Amygdala (tissue), 56 donors: ENCODE measurements at places on chromosomes 12 and 14.

DNA sequence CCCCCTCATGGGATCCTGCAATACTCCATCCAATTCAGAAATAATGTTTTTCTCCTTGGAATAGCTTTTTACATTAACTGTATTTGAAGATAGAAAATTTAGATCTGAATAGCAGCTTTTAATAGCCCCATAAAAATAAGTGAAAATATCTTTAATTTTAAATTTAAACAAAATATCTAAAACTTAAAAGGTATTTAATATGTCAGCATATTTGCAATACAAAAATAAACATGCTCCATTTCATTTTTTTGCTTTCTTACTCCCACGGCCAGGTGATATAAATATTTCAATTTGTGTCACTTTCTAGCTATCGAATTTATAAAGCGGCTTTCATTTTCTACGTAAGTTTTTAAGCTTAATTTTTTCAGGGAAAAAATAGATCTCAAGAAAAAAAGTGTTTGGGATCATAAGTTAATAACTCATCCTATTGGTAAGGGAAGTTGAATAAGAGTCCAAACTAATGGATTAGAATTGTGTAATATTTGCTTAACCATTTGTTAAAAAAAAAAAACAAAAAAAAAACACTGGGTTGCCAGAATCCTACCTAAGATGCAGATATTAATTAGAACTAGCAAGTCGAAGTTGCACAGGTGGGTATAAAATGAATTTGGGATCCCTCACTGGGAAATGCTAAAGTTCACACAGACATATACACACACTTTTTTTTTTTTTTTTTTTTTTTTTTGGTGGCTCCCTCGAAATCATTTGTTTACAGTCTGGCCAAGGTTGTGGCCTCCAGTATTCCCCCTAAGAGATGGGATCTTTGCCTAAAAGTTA lies 47.6 kb downstream of the PPP2R5C start:
- DNase-seq, result no peak

- no peak for DNase-seq
Measured at GRCh38 chr14:56741325-56741724, 69.0 kb downstream of the OTX2 start.

GRCh38 chr12:52971679-52972329 lies 22.9 kb downstream of the KRT18 start:
- no peak for DNase-seq

- DNase-seq, result no peak
Measured at GRCh38 chr14:72443991-72444441, 449.9 kb downstream of the DPF3 start.

DNA sequence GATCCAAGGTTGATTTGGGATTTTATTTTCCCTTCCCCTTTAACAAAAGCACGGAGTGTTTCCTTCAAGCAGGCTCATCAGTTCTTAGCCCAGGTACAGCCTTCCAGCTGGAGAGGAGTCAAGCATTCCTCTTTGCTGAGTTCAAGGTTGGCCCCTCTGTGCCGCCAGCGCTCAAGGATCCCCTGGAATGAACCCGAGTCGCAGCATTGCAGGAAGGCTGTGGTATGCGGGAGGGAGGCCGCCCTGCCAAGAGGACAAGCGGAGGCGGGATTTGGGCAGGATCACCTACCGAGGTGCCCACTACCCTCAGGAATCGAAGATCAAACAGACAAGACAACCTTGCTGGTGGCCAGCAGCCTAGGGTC lies 53.9 kb upstream of the NCOR2 start:
- DNase-seq, result no peak
